Psoas muscle (tissue), 8 donors: ENCODE measurements at places on chromosomes 7 and 10. TPM values are rescaled to one million over a fixed set of nuclear protein-coding genes. Genes with fewer than 3 reads are reported as not detected.

EIF4H gene
- 299 TPM for total RNA-seq

CADPS2 gene
- total RNA-seq = 3.6 TPM

HABP2 gene
- not detected for total RNA-seq

CYP26C1 gene
- not detected for total RNA-seq

WEE2 gene
- total RNA-seq = not detected

HYCC1 gene
- total RNA-seq = 46.7 TPM

ICA1 gene
- 4.1 TPM for total RNA-seq

LIPN gene
- total RNA-seq = not detected

CPA2 gene
- not detected for total RNA-seq

COBL gene
- 139 TPM for total RNA-seq

TFR2 gene
- not detected for total RNA-seq

DNA sequence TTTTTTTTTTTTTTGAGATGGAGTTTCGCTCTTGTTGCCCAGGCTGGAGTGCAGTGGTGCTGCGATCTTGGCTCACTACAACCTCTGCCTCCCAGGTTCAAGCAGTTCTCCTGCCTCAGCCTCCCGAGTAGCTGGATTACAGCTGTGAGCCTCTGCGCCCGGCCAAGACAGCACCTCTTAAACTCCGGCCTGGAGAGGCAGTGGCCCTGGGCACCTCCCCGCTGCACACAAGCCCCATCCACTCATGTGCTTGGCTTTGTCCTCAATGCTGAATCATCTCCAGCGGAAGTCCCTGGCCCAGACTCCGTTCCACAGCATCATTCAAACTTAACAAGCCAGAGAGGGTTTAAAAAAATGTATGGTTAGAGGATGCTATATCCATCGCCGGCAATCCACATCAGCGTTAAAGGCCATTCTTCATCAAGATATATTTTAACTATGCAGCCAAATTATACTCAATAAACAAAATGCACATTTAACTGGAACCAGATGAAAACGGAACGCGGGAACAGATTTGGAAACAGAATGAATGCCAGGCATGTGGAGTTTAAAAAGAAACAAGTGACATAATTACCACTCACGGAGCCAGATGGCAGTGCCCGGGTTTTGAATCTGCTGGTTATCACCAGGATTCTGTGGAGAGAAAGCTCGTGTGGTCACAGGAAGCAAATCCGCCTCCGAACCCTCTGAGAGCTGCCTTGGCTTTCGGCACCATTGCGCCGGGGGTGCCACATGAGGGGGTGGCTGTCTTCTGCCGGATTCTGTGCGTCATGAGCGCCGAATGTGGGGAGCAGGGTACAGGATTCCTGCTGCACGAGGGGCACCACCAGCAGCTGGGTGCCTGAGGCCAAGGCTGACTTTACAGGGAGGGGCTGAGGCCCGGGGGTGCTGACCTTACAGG is 45.6 kb upstream of the CFAP46 start:
- H3K4me3 ChIP-seq = no peak overlapping the region
- DNase-seq = no peak
- no peak overlapping the region for H3K27ac ChIP-seq
- H3K36me3 ChIP-seq = no peaks in the 10 kb centered on the region

DNA sequence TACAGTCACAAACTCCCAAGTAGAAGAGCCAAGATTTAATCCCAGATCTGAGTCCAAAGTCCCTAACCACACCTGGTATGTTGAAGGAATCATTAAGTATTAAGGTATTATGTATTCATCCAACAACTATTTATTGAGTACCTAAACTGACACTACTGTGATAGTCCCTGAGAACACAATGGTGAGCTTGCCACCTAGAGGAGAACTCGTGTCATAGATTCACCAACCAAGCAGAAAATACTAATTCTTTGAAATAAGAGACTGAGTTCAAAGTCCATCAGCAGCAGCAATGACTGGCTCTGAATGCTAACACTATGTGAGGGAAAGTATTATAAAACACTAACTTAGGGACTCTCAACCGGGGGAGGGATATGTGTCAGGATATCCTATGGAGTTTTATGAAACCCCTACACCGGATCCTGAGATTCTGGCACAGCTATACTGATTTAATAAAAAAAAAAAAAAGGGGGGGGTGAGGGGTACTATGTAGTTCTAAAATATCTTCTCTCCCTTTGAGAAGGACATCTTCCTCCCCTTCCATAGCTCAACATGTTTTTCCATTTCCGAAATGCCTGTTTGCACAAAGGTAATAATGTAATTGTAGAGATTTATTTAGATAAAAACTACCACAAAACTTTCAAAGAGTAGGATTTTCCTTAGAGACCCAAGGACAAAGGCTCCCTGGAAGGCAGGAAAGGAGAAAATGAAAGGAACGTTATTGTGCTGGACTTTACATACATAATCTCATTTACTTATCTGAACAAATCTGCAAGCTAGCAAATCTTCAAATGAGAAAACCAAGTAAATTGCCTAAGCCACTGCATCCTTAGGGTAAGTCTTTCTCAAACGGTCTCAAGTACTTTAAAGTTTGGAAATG is 1.6 kb downstream of the NCOA4 start:
- peaks cover 55% of the 10 kb centered on the region for H3K4me1 ChIP-seq
- H3K27ac ChIP-seq = peak overlapping the region; percentile 90
- no peaks in the 10 kb centered on the region for H3K27me3 ChIP-seq
- no peak for DNase-seq
- H3K4me3 ChIP-seq = peak overlapping the region; percentile 86

DNA sequence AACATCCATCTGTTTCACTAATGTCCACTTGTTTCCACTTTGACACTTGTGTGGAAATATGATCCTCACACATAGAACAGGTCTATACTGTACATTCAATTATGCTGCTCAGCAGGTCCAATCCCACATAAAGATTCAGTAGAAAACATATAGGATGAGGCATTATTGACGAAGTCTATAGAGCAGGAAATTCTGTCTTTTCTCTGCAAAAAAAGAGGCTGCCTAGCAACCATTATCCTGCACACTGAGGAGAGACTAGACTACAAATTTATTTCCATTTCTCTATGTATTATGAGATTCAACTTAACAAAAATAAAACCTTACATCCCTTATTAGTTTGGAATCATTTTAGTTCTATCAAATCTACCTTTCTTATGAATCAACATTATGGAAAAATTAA is 204.6 kb upstream of the POM121L12 start:
- no peaks in the 10 kb centered on the region for H3K36me3 ChIP-seq
- H3K27ac ChIP-seq = no peak overlapping the region
- DNase-seq = no peak
- H3K27me3 ChIP-seq = no peaks in the 10 kb centered on the region

DNA sequence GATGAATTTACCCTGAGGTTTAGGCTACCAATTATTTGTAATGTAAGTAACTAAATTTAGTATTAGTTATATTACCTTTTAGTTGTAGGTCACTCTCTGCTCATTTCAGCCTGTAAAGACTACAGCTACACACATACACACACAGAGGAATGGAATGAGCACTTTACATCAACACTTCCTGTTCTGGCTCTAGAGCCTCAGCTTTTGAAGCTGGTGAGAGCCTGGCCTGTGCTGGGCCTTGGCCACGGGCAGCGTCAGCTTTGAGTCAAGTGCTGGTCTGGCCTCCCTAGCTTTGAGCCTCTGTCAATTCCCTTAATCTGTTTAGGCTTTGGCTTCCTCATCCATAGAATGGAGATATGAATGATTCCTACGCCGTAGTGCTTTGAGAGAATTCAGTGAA is 141.7 kb downstream of the EGFR start:
- H3K27ac ChIP-seq = no peak overlapping the region
- H3K36me3 ChIP-seq = peaks cover 98% of the 10 kb centered on the region
- H3K4me1 ChIP-seq = peaks cover 4% of the 10 kb centered on the region
- H3K4me3 ChIP-seq = no peak overlapping the region
- no peaks in the 10 kb centered on the region for H3K27me3 ChIP-seq

DNA sequence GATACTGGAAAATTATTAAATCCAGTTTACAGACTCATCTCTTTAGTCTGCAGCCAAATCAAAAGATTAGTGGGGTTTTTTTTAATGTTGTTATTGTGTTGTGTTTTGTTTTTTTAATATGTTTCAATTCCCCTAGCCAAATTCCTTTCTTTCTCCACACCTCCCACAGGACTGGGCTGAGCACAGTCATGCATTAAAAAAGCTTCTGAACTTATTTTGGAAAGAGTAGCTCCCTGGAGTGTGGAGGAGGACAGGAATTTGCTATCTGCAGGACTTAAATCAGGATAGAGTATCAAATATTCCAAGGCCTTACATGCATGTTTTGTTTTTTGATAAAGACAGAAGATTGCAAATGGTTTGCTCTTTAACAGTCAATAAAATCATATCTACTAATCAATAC is 90.7 kb downstream of the GNAI1 start:
- H3K36me3 ChIP-seq = no peaks in the 10 kb centered on the region
- no peak overlapping the region for H3K27ac ChIP-seq
- no peak overlapping the region for H3K4me3 ChIP-seq
- no peak for DNase-seq
- H3K27me3 ChIP-seq = no peaks in the 10 kb centered on the region

GRCh38 chr7:31028417-31028992 is 23.6 kb upstream of the ADCYAP1R1 start:
- H3K4me3 ChIP-seq = no peak overlapping the region
- H3K27me3 ChIP-seq = no peaks in the 10 kb centered on the region
- H3K36me3 ChIP-seq = no peaks in the 10 kb centered on the region
- no peaks in the 10 kb centered on the region for H3K4me1 ChIP-seq
- no peak for DNase-seq
- H3K27ac ChIP-seq = no peak overlapping the region

DNA sequence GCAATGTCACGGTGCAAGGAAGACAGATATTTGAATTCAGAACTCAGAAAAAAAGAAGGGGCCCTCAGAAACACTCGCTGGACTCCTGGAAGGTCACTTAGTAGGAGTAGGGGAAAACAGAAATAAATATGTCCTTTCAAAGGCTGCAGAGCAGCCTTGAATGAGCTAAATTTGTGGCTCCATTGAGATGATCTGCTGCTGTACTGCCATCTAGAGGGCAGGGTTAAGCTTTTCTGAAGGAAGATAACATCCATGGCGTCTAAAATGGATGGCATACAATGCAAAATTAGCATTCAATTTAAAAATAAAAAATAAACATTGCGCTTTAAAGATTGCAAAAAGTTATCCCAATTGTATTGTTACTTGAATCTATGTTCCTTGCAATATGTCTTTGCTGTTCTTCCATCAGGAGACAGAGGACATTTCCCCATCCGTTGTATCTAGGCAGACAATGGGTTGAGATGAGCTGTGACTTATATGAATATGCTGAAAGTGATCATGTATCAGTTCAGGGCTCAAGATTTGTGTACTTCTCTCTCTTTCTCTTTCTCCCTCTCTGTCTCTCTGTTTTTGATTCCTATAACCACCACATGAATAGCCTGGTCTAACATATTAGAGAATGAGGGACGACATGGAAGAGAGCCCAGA is 642.2 kb downstream of the SH2D4B start:
- H3K4me3 ChIP-seq = no peak overlapping the region
- H3K27ac ChIP-seq = no peak overlapping the region
- H3K4me1 ChIP-seq = no peaks in the 10 kb centered on the region
- no peak for DNase-seq
- H3K27me3 ChIP-seq = no peaks in the 10 kb centered on the region
- no peaks in the 10 kb centered on the region for H3K36me3 ChIP-seq

GRCh38 chr7:23044581-23044980 is 30.7 kb upstream of the HYCC1 start:
- no peak overlapping the region for H3K27ac ChIP-seq
- no peaks in the 10 kb centered on the region for H3K4me1 ChIP-seq
- DNase-seq = no peak
- no peak overlapping the region for H3K4me3 ChIP-seq

- H3K27ac ChIP-seq = no peak overlapping the region
- no peak for DNase-seq
- H3K36me3 ChIP-seq = no peaks in the 10 kb centered on the region
- no peaks in the 10 kb centered on the region for H3K4me1 ChIP-seq
- H3K4me3 ChIP-seq = no peak overlapping the region
- no peaks in the 10 kb centered on the region for H3K27me3 ChIP-seq
Observed at GRCh38 chr10:132156382-132156781, 30.4 kb upstream of the DPYSL4 start.

- no peak for DNase-seq
- H3K36me3 ChIP-seq = no peaks in the 10 kb centered on the region
- H3K4me3 ChIP-seq = no peak overlapping the region
- H3K27ac ChIP-seq = no peak overlapping the region
Observed at GRCh38 chr10:104303594-104304355, 34.5 kb downstream of the ITPRIP start.

DNA sequence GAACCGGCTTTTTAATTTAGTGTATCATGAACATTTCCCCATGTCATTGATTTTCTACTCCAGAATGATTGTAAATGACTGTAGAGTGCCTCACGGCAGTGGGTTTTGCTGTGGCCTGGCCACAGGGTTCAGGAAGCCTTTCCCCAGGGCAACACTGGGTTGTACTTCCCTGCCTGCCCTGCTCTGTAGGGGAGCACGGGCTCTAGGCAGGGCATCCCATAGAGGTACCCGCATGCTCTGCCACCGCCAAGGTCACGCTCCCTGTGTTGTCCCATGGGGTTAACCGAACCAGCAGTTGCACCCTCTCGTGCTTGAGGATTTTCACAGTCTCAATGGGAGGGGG is 63.8 kb downstream of the BPGM start:
- DNase-seq = no peak
- H3K4me3 ChIP-seq = no peak overlapping the region
- H3K36me3 ChIP-seq = no peaks in the 10 kb centered on the region
- H3K4me1 ChIP-seq = no peaks in the 10 kb centered on the region

- no peaks in the 10 kb centered on the region for H3K4me1 ChIP-seq
- no peaks in the 10 kb centered on the region for H3K27me3 ChIP-seq
- no peak overlapping the region for H3K4me3 ChIP-seq
- no peaks in the 10 kb centered on the region for H3K36me3 ChIP-seq
Observed at GRCh38 chr7:110831419-110831818, 259.5 kb upstream of the LRRN3 start.

- H3K36me3 ChIP-seq = no peaks in the 10 kb centered on the region
- H3K27ac ChIP-seq = no peak overlapping the region
- DNase-seq = no peak
Observed at GRCh38 chr10:70355051-70356021, 27.1 kb downstream of the LRRC20 start.

DNA sequence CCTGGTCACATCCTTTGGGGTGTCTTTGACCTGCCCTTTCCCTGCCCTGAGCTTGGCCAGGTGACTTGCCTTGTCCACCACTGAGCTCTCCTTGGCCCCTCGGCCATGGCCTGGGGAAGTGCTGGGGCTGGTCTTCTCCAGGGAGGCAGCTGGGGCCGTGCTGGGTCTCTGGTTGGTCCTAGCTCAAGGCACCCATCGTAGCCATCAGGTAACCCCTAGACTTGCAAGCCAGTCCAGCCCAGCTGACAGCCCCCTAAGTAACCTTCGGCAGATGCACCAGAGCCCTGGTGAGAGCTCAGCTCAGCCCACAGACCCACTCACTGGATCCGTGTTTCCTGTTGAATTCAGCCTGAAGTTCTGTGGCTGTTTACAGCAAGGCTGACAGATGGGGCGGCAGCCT is 176.2 kb upstream of the SHH start:
- H3K36me3 ChIP-seq = no peaks in the 10 kb centered on the region
- no peak for DNase-seq
- no peaks in the 10 kb centered on the region for H3K27me3 ChIP-seq

- no peaks in the 10 kb centered on the region for H3K27me3 ChIP-seq
- no peak for DNase-seq
- H3K4me1 ChIP-seq = no peaks in the 10 kb centered on the region
- no peaks in the 10 kb centered on the region for H3K36me3 ChIP-seq
- H3K27ac ChIP-seq = no peak overlapping the region
Observed at GRCh38 chr10:48484911-48485310, 120.0 kb downstream of the ARHGAP22 start.
